ENCODE measurements at places on chromosomes 16 and 17.

GRCh38 chr16:57588831-57589230 is 39.6 kb upstream of the ADGRG1 start:
- no peak for DNase-seq

DNA sequence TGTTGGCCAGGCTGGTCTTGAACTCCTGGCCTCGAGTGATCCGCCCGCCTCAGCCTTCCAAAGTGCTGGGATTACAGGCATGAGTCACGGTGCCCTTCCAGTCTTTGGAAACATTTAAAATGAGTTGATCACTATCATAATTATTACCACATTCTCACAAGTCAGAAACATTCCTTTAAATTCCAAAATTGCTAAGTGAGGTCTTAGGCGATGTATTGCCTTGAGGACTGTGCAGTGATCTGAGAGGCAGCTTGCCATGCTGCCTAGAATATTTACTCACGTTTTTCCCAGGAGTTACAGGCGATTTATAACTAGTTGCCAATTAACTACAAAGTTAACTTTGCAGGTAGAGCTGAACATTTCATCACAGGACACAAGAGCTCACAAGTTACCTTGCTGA is 5.7 kb upstream of the ATXN1L start:
- peak; percentile 42 for DNase-seq

- no peak for DNase-seq
Measured at GRCh38 chr16:48011878-48012658, 143.7 kb downstream of the ABCC12 start.

DNA sequence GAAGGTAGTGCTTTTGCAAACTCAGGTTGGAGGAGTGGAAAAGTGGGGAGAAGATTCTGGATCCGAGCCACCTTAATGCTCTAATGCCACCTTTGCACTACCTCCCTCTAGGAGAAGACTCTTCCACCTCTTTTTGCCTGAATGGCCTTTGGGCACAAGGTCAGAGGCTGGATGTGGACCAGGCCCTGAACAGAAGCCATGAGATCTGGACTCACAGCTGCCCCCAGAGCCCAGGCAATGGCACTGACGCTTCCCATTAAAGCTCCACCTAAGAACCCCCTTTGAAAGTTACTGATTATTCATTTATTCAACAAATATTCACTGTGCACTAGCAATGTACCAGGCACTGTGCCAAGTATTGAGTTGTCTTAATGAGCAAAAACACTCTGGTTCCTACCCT is 3.2 kb downstream of the SHBG start:
- DNase-seq: no peak

DNA sequence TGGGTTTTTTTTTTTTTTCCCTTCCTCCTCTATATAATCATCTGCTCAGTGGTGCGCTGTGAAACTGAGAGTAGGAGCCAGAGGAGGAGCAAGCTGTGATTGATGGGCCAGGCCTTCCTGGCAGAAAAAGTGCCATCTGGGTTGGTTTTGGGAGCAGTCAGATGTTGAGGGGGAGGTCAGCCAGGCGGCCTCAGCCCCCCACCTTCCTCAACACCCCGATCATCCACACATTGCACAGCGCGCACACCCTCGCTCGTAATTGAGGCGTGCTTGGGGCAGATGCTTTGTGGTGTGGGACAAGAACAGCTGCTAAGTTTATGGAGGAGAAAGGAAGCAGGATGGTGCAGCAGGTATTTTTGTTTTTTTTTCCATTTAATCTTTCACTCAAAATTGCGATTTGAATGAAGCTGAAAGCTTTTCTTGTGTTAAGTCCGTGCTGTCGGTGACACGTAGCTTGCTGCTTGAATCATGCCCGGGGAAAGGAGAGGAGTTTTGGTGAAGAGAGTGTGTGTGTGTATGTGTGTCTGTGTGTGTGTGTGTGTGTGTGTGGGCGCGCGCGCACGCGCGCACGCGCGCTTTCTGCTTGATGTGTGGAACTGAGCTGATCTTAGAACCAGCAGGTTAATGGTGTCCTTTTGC is 177.4 kb downstream of the RBFOX1 start:
- DNase-seq: no peak

- no peak for DNase-seq
Measured at GRCh38 chr16:1917665-1918350, 407 bp downstream of the HS3ST6 start.

DNA sequence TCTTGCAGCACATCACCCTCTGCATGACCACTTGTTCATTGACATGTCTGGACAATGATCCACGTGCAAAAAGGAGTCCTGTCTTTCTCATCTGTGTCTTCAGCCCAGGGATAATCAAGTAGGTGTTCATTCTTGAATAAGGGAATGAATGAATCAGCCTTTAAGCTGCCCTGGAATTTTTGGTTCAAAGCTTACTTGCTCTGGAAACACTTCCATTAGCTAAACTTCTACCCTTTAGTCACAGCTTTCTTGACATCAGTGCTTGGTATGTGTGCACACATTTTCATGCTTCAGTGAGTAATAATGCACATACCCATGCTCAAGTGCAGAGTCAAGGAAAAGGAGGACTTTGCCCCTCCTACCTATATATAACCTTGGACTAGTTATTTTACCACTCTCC is 103.0 kb upstream of the CDH13 start:
- DNase-seq: no peak

DNA sequence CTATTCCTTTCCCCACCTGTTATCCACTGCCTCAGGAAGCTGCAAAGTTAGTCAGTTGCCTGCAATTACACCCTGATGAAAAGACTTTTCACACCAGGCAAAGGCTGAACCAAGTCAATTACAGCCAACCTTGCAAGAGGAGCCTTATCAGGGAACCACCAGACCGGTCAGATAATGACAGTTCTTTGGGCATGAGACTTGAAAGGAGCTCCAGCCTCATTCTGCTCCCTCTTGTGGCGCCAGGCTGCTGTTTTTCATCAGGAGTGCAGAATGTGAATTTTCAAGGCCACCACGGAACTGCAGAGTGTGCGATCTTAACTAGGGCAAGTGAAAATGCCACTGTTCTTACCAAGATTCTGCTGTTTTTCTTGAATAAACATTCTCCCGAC is 22.5 kb downstream of the DNAI2 start:
- peak; percentile 76 for DNase-seq

GRCh38 chr17:20944014-20944865 is 98.6 kb downstream of the USP22 start:
- DNase-seq: no peak

- DNase-seq: no peak
Measured at GRCh38 chr16:89710709-89711564, 9.4 kb upstream of the SPATA2L start.

- DNase-seq: peak; percentile 53
Measured at GRCh38 chr17:47850692-47851573, at the start of gene SP6. SP6 (minus strand) TSS chr17:47851163; CDS start chr17:47848429, 2,734 bp downstream.

DNA sequence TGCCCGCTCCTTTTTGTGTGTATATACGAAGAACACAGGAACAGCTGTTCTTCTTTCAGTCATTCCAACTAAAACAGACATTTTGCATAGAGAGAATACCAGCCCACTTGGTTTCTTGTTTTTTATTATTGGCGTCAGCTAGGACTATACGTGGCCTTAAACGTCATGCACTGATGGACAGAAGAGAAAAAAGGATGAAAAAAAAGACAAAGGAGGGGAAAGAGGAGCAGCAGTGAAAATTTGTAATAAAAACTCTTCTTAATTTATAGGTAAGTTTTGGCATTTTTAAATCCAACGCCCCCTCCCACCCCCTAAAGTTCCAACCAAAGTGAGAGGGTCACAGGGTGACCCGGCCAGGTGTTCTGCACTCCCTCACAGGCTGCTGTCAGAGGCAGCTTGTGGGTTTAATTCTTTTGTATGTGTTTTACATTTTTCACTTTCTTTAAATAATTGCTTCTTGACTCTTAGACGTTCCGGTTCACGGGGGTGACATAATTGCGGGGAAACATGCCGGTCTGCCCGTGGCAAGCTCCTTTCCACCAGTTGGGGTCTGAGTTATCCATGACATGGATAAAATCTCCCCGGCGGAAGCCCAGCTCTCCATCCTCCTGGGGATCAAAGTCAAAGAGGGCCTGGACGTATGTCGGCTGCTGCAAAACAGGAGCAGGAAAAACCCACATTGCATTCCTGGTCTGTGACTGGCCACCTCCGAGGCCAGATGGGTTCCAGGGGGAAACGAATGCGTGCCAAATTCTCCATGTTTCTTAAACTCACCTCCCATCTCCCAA is 30.9 kb upstream of the SLC25A19 start:
- DNase-seq: peak; percentile 58

DNA sequence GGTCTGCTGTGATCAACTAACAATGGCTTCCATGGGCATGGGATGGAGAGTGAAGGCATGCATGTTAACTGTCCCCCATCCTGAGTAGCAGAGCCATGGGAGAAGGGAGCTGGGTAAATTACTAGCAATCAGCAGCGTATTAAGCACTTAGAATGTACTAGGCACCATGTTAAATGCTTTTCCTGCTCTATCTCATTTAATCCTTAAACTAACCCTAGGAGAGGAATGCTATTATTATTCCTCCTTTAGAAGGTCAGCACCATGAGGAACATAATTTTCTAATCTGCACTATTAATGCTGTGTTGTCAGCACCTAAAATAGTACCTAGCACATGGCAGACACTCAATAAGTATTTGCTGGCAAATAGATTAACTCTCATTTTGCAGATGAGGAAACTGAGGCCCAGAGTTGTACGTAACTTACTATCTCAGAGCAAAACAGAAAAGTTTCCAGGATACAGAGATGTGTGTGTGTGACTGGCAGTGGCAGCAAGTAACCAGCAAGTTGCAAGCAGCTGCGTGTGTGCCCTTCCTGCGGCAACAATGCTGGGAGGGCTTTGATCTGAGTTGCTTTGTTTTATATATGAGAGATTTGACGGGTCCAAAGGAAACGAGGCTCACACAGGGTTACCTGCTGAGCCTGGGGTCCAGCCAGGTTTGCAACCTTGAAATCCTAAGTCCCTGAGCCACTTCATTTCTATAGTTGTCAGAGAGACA is 6.5 kb upstream of the KLHL36 start:
- no peak for DNase-seq

GRCh38 chr16:19898924-19899604 is 14.4 kb upstream of the GPRC5B start:
- peak; percentile 44 for DNase-seq

DNA sequence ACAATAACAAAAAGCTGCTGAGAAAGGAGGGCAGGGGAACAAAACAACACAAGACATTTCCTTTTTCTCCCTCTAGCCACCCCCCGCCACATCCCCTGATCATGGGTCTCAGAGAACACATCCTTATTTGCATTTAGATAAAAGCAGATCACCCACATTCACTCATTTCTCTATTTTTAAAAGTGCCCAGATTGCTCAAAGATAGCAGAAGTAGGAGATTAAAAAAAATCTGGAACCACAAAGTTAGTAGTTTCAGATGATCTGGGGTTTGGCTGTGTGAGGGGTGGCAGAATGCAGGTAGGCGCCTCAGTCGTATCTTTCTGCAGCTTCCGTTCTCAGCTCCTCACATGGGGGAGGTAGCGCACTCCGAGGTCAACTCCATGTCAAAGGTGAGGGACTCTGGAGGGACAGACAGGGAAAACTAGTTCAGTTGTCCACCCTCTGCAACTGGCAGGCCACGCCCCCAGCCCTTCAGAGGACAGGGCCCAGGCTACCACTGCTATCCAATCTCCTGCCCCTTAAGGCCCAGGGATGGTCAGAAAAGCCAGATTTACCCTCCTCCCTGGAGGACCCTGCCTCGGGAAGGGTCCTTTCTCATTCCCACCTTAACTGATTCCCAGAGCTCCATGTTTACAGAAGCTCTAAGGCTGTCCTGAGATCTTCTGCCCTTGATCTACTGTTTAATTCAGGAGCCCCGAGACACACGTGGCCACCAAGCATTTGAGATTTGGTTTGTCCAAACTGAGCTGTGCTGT is 27.3 kb downstream of the STAT5A start:
- no peak for DNase-seq

DNA sequence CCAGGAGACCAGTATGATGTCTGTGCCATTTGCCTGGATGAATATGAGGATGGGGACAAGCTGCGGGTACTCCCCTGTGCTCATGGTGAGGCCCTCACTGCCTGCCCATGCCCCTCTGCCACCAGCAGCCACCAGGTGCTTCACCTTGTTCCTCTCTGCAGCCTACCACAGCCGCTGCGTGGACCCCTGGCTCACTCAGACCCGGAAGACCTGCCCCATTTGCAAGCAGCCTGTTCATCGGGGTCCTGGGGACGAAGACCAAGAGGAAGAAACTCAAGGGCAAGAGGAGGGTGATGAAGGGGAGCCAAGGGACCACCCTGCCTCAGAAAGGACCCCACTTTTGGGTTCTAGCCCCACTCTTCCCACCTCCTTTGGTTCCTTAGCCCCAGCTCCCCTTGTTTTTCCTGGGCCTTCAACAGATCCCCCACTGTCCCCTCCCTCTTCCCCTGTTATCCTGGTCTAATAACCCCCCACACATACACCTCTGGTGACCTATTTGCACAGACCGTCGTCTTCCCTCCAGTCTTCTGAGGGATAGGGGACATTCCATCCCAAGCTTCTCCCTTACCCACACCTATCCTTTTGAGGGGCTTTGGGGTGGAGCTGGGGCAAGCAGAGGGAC is 3.7 kb downstream of the PFN1 start:
- no peak for DNase-seq

DNA sequence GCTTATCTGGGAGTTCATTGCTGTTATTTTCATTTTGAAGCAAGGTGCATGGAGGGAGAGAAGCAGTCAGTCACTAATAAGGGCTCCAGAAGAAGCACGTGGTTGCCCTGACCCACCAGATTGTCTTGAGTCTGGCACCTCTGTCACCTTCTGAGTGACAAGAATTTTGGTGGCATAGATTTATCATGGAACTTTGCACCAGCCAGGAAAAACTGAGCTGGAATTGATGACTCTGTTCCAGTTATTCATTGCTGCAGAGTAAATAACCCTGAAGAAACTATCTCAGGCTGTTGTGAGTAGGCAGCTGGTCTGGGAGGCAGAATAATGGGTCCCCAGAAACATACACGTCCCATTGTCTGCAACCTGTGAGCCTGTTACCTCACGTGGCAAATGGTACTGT is 44.8 kb downstream of the HSD17B2 start:
- no peak for DNase-seq

DNA sequence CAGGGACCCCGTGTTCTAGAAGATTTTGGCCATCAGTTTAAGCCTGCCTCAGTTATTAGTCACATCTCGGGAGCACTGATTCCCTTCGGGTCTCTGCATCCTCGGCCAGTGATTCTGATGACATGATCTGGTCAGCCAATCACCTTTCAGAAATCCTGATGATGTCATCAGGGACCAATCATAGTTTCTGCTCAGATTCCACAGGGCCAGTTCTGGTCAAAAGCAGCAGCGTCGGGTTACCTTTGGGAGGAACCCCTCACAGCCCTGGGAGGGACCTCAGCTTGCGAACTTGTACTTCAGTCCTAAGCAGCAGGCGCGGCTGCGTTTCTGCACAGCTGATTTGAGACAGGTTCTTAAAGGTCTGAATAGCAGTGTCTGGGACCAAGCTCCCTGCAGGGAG is 13.9 kb downstream of the KDM8 start:
- DNase-seq: peak; percentile 70

GRCh38 chr16:68298907-68299561 is 11.7 kb downstream of the SLC7A6OS start:
- peak; percentile 89 for DNase-seq

DNA sequence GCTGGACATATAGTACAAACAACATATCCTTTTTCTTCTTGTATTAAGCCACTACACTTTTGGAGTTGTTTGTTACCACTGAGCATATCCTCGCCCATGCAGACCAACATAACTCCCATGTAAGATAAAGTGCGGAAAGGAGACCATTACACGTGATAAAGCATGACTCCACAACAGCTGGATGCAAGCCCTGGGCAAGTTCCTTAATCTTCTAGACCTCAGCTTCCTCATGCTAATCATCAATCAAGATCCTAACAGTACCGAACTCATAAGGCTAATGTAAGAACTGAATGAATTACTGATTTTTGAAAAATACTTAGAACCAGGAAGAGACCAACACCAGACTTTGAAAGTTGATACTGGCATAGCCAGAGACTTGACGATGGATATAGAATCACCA is 47.0 kb upstream of the GSG1L start:
- peak; percentile 82 for DNase-seq

GRCh38 chr16:68046106-68046505 is 23.0 kb downstream of the DUS2 start:
- no peak for DNase-seq

All from amniotic epithelial cell (primary cell).